NCI-H1694 (cell line): ENCODE measurements at places on chromosomes 12 and 14.

DNA sequence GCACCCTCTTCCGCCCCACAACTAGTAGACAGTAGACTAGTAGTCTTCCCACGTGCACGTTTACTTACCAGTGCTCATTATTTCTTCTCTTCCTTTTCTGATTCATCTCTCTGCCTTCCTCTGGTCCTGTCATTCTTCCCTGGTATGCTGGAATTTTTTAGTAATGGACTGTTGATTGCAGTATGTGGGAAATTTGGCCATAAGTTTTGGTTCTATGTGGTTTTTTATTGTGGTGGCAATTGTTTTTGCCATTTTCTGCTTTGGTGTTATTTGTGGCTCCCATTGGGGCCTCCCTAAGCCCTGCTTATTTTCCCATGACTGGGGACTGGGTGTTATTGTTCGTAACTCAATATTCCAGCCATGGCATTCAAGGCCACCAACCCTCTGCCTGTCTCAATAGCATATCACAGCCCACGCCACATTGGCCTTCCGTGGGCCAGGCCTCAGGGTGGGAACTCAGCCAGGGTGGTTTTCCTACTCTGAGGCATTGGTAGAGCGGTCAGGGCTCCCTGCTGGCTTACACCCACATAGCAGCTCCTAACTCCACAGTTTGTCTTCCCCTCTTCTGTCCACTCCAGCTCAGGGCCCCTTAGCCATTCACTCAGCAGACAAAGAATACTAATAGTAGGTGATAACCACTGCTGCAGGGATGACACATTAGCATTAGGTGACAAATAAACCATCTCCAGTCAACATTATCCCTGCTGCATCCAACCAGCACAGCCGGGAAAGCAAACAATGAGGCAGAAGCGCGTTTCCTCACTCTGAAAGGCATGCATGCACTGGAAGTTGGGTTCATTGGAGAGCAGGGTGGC lies 321.5 kb downstream of the CACNA1C start:
- no peak for DNase-seq

DNA sequence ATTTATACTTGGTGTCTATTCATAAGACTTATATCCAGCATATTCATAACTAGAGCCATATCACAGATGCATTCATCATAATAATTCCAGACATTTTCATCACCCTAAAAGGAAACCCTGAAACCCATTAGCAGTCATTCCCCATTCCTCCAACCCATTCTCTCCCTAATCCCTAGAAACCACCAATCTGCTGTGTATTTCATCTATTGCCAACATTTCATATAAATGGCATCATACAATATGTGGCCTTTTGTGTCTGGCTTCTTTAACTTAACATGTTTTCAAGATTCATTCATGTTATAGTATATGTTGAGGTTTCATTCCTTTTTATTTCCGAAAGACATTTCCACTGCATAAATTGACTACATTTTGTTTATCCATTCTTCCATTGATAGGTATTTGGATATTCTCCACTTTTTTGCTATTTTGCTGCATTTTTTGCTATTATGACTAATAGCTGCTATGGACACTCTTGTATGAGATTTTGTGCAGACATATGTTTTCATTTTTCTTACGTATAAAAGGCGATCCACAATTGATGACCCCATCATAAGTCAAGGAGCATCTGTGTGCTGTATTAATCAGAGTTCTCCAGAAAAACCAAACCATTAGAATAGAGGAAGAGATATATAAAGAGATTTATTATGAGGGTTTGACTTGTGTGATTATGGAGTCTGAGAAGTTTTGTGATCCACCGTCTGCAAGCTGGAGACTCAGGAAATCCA lies 5.1 kb upstream of the OAS2 start:
- no peak for DNase-seq

GRCh38 chr12:124829008-124829707 lies 34.5 kb downstream of the SCARB1 start:
- DNase-seq, result no peak

DNA sequence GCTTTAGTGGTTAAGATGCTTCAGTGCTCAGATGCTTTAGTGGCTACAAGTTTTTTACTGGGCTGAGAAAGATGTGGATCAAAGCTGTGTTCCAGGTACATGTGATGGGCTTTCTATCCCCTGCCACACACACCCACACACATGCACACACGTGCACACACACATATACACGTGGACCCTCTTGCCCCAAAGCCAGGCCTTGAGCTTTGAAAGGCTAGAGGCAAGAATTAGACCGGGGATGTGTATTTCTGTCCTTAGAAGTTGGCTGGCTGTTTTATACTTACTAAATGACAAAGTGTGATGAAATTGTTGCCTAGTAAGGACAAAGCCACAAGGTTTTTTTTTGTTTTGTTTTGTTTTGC lies 376.5 kb downstream of the C12orf75 start:
- no peak for DNase-seq

- no peak for DNase-seq
Observed at GRCh38 chr12:62562846-62563245, 96.2 kb downstream of the MON2 start.

GRCh38 chr12:4563336-4563735 lies 1.3 kb downstream of the DYRK4 start:
- DNase-seq, result no peak
